ENCODE measurements at places on chromosomes 5 and 9. TPM values are rescaled to one million over a fixed set of nuclear protein-coding genes. Genes with fewer than 3 reads are reported as not detected.

The IFNA2 gene
- total RNA-seq, result not detected

The FST gene
- 10.6 TPM for total RNA-seq

The ADRB2 gene
- 5.5 TPM for total RNA-seq

The SLC4A9 gene
- not detected for total RNA-seq

The PLEKHG4B gene
- total RNA-seq, result not detected

GRCh38 chr5:175795959-175796358, 75.4 kb upstream of the CPLX2 start:
- DNase-seq, result no peak

GRCh38 chr5:849651-850301, 1.0 kb downstream of the ZDHHC11 start:
- peak; percentile 60 for DNase-seq

GRCh38 chr5:53547226-53547625, 13.2 kb upstream of the NDUFS4 start:
- DNase-seq, result no peak

GRCh38 chr5:138038826-138039225, 5.9 kb upstream of the FAM13B start:
- DNase-seq, result no peak

- DNase-seq, result no peak
Observed at GRCh38 chr5:57166276-57166675, 7.6 kb upstream of the GPBP1 start.

GRCh38 chr5:125189531-125189941, 443.1 kb upstream of the ZNF608 start:
- no peak for DNase-seq

DNA sequence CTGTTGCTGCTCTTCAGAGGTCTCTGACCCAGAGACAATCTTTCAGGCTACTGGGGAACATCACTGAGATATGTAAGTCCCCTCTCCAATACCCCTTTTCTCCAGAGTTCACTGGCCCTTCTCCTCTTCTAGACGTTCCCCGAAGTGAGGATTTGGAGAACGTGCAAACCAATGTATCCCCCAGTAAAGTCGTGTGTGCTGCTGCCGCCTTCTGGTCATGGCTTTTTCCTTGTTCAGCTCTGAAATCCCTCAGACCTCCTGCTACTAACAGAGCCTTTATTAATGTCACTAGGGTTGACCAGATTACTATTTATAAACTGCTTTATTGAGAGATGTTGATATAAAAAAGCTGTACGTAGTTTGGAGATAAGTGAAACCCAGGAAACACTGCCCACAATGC, 1028.6 kb downstream of the CDH9 start:
- no peak for DNase-seq

DNA sequence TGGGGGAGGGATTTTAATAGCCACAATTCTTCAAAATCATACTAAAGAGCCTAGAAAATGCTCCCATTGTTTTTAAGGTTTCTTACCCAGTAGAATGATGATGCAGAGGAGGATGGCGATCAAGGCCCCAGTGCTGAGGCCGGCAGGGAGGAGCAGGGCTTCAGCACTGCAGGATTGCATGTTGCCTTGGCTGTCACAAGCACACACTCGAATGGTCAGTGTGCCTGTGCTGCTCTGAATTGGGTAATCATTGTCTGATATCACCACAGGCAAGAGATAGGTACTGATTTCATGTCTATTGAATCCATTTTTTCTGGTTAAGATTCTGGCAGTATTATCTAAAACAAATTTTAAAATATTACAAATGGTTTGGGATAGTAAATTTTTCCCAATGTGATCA, 153.3 kb downstream of the CDH10 start:
- no peak for DNase-seq

- DNase-seq, result no peak
Observed at GRCh38 chr9:118162716-118163115, 458.5 kb downstream of the TLR4 start.

DNA sequence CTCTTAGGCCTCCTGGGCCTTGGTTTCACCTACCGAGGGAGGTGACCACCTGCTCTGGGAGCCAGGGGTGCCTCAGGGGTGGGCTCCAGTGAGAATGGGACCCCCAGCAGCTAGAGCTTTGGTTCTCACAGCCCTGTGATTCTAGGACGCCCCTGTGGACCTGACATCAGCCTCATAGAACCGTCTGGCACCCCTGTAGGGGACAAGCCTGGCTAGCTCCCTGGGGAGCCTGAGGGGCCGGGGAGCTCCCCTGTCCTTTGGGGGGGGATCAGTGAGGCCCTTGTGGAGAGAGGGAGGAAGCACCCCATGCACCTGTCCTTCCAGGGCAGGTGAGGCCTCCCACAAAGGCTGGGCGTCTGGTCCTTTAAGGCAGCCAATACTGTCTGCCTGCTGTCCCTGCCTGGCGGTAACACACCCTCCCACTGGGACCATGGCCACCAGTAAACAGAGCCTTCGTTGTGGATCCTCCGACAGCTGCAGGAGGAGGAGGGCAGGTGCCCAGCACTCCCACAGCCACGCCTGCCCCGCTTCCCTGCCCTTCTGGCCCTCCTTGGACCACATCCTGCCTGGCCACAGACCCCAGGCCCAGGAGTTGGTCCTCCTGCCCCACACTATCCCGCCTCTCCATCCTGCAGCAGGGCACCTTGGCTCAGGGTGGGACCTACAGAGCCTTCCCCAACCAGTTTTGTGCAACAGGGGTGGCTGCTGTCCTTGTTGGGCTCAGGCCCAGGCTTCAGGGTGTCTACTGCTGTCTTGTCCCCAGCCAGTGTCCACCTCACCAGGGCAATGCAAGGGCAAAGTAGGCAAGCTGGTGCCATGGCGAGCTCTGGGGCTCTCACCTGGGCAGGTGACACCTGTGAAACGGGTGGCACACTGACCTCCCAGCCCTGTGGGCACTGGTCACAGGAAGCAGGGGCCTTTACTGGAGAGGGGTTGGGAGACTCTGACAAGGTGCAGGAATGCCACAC, 3.0 kb upstream of the TUBB4B start:
- no peak for DNase-seq

DNA sequence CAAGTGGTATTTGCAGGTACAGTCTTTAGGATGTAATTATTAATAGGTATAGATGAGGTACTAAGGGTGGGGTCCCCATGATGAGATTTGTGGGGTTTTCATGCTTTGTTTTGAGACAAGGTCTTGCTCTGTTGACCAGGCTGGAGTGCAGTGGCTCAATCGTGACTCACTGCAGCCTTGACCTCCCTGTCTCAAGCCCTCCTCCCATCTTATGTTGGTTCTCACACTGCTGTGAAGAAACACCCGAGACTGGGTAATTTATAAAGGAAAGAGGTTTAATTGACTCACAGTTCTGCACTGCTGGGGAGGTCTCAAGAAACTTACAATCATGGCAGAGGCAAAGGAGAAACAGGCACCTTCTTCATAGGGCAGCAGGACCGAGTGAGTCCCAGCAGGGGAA, 217.5 kb downstream of the CDK5RAP2 start:
- no peak for DNase-seq

GRCh38 chr5:39470811-39471210, 46.0 kb upstream of the DAB2 start:
- DNase-seq, result no peak

DNA sequence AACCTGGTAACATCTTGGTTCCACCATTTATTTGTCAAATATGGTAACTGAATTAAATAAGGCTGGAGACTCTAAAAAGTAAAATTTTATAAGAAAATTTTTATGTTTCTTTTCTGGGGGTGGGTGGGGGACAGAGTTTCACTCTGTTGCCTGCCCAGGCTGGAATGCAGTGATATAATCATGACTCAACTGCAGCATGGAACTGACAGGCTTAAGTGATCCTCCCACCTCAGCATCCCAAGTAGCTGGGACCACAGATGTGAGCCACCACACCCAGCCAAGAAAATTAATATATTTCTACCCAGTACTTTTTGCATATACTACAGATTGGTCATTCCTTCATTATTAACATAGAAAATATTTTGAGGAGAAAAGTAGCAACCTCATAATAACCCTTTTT, 216.9 kb downstream of the DEPDC1B start:
- DNase-seq, result no peak

Measured in Right ventricle myocardium inferior (tissue), 1 donor.